ENCODE measurements at places on chromosomes 13 and 19.

DNA sequence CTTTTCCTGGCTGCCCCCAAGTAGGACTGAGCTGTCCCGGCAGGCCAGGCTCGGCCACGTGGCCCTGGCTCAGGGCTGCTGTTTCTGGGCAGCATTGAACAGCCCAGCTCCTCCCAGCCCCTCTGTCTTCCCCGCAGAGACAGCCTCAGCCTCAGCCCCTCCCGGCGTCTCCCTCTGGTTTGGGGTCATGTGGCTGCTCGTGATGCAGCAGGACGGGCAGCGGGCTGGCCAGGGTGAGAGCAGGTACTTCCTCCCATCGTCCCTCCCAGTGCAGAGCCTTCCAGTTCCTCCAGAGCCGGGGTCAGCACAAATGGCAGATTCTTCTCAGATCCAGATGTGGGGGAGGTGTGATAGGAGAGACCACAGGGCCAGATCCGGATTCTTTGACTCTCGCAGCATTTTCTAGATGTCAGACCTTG lies 114.6 kb downstream of the KDM4B start:
- no peak for DNase-seq

DNA sequence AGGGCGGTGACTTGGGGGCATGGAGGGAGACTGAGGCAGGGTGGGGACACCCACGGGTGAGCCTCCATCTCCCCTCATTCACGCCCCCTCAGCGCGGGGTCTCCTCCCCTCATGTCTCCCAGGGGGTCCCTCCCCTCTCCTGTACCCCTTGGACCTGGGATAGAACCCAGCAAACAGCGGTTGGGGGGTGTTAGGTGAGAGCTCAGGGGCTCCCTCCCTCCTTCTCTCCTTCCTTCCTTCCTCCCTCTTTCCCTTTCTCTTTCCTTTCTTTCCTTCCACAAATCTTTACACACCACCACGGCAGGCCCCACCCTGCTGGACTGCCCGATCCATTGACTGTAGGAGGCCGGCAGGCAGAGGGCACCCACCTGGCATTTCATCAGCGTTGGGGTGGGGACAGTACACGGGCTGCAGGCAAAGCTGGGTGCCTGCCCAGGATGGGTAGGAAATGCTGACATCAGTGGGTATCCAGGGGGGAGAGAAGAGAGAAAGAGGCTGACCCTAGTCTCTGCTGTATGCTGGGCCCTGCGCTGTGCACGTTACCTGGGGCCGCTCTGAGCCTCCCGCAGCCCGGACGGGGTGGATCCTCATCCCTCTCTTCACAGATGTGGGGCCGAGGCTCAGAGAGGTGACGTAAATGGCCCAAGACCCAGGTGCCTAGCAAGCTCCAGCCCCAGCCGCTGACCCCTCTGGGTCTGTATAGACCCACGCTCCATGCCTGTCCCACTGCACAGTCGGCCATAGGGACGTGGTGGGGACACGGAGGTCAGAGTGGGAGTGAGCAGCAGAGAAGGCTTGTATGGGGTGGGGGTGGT lies 3.5 kb downstream of the SSC5D start:
- no peak for DNase-seq

- no peak for DNase-seq
These were observed 5.6 kb downstream of the ZNF787 start for GRCh38 chr19:56115490-56115889.

GRCh38 chr13:58619396-58620113 lies 988.0 kb downstream of the PCDH17 start:
- DNase-seq, result no peak

GRCh38 chr19:44753932-44754749 lies 5.6 kb downstream of the BCL3 start:
- DNase-seq, result peak; percentile 83

DNA sequence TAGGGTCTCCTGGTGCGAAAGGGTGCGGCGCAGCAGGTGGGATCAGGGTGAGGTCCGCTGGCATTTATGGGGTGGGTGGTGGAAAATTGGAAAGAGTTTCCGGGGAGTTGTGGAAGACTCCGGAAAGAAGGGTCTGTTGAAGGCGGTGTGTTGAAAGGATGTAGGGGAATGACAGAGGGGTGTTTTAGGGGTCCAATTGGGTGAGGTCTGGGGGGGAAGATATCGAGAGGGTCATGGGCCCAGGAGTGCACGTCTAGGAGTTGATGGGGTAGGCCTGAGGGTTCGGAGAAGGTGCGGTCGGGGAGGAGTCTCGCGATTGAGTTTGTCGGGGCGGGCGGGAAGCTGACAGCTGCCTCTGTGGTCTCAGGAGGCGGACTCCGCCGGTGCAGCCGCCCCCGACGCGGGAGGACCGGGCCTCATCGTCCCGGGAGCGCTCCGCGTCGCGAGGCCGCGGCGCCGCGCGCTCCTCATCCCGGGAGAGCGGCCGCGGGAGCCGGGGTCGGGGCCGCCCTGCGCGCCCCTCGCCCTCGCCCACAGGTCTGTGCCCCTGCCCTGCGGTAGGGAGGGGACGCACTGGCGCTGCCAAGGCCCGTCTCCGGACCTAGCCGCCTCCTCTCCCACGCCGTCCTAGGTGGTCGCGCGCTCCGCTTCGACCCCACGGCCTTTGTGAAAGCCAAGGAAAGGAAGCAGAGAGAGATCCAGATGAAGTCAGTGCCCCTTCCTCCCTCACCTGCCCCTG lies 7.0 kb downstream of the PGLYRP1 start:
- DNase-seq, result no peak

DNA sequence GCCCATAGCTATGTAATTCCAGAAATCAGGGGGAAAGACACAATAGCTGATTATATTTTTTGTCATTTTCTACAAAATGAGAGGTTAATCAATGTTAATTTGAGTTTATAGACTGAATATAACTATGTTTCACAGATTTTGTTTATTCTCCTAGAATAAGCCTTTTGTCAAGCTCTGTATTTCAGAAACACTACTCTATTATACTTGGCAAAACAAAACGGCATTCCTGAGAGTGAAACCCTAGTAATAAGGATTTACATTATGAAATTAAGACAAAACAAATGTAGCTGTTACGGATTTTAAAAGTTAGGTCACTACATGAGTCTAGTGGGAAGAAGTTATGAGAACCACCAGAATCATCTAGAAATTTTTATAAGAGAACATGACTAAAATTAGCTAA lies 334.2 kb downstream of the KLF12 start:
- no peak for DNase-seq

- no peak for DNase-seq
These were observed 34.2 kb downstream of the TDRD3 start for GRCh38 chr13:60431108-60431700.

DNA sequence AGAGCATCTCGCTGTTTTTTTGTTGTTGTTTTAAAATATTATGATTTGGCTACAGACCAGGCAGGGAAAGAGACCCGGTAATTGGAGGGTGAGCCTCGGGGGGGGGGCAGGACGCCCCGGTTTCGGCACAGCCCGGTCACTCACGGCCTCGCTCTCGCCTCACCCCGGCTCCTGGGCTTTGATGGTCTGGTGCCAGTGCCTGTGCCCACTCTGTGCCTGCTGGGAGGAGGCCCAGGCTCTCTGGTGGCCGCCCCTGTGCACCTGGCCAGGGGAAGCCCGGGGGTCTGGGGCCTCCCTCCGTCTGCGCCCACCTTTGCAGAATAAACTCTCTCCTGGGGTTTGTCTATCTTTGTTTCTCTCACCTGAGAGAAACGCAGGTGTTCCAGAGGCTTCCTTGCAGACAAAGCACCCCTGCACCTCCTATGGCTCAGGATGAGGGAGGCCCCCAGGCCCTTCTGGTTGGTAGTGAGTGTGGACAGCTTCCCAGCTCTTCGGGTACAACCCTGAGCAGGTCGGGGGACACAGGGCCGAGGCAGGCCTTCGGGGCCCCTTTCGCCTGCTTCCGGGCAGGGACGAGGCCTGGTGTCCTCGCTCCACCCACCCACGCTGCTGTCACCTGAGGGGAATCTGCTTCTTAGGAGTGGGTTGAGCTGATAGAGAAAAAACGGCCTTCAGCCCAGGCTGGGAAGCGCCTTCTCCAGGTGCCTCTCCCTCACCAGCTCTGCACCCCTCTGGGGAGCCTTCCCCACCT lies 183.3 kb downstream of the KDM4B start:
- no peak for DNase-seq

All from H9 (cell line).